ENCODE measurements at places on chromosomes 11 and 22.
A peak's percentile ranks its signal among the peaks of the same experiment; 100 is the strongest.

DNA sequence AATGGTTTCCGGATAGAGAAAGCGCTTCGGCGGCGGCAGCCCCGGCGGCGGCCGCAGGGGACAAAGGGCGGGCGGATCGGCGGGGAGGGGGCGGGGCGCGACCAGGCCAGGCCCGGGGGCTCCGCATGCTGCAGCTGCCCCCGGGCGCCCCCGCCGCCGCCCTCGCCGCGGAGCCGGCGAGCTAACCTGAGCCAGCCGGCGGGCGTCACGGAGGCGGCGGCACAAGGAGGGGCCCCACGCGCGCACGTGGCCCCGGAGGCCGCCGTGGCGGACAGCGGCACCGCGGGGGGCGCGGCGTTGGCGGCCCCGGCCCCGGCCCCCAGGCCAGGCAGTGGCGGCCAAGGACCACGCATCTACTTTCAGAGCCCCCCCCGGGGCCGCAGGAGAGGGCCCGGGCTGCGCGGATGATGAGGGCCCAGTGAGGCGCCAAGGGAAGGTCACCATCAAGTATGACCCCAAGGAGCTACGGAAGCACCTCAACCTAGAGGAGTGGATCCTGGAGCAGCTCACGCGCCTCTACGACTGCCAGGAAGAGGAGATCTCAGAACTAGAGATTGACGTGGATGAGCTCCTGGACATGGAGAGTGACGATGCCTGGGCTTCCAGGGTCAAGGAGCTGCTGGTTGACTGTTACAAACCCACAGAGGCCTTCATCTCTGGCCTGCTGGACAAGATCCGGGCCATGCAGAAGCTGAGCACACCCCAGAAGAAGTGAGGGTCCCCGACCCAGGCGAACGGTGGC is 15.7 kb downstream of the PIK3IP1 start:
- DNase-seq = no peak

DNA sequence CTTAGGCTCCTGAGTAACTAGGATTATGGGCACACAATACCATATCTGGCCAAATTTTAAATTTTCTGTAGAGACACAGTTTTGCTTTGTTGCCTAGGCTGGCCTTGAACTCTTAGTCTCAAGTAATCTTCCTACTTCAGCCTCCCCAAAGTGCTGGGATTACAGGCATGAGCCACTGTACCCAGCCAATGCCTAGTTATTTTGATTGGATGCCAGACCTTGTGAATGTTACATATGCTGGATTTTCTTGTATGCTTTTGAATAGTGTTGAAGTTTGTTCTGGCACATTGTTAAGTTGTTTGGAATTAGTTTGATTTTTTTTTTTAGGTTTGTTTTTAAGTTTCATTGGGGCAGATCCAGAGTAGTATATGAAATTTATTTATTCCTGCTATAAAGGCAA is 110.7 kb upstream of the ANO5 start:
- no peak for DNase-seq

DNA sequence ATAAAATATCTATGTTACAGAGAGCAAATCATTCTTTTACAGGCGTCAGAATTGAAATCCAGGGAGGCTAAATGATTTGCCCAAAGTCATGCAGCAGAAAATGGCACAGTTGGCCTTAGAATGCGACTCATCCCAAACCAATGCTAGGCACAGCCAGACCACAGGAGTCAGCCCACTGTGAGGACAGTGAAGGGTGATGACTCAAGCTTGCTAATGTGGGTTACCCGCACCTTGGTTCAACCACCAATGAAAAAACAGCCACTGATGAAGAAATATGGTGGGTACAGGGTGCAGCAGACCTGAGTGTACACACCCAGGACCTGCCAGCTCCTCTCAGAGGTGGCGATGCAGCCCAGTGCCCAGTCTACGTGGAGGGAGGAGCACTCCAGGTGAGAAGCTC is 89.7 kb downstream of the ZC3H12C start:
- DNase-seq = peak; percentile 39

- DNase-seq = no peak
Observed at GRCh38 chr22:36563001-36563400, 34.0 kb upstream of the EIF3D start.

GRCh38 chr11:28481616-28482480 is 373.7 kb downstream of the METTL15 start:
- DNase-seq = no peak

DNA sequence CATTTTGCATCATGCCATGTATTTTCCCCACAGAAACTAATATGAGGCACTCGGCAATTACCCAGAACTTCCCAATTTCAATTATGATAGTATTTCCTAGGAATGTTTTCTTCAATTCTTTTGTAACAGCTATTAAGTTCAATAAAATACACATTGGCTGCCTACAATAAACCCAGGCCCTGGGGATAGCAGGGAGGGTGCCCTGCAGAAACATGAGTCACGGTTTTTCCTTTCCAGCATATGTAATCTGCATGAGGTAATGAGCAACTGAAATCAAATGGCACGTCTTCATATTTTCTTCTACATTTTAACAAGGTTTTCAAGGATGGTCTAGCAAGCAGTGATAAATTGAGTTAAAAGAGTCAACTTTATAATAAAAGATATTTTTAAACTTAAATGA is 32.0 kb downstream of the GUCY1A2 start:
- peak; percentile 51 for DNase-seq

DNA sequence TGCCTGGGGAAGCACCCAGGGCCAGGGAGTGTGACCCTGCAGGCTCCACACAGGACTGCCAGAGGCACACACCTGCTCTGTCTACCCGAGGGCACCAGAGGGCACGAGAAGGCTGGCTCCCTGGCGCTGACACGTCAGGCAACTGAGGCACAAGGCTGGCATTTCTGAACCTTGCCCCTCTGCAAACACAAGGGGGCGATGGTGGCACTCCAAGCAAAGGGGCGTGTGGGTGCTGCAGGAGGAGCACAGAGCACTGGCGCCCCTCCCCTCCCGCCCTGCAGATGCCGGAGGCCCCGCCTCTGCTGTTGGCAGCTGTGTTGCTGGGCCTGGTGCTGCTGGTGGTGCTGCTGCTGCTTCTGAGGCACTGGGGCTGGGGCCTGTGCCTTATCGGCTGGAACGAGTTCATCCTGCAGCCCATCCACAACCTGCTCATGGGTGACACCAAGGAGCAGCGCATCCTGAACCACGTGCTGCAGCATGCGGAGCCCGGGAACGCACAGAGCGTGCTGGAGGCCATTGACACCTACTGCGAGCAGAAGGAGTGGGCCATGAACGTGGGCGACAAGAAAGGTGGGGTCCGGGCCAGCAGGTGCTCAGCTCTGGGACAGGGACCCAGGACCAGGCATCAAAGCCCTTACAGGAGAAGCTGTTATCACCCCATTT is 20.8 kb upstream of the TXNRD2 start:
- DNase-seq = peak; percentile 88

GRCh38 chr11:27485930-27486773 is 13.6 kb upstream of the LGR4 start:
- DNase-seq = peak; percentile 61

Measured in GM03348 (cell line).